Upper lobe of right lung (tissue), 1 donor: ENCODE measurements at places on chromosomes 13 and 19.

GRCh38 chr19:40013991-40014390, 17.1 kb downstream of the ZNF546 start:
- no peak for DNase-seq

DNA sequence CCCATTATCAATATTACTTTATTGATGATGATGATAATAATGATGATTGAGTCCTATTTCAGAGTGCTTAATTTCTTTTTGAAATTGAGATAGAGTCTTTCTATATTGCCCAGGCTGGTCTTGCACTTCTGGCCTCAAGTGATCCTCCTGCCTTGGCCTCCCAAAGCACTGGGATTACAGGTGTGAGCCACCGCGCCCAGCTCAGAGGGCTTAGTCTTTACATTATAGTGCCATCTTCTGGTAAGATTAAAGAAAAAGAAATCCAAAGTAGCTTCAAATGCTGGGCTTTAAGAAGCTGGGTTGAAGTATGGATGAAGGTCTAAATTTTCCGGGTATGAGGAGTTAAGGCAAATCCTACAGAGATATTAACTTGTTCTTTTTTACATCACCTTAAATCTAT, 3.4 kb upstream of the ZNF333 start:
- no peak for DNase-seq

DNA sequence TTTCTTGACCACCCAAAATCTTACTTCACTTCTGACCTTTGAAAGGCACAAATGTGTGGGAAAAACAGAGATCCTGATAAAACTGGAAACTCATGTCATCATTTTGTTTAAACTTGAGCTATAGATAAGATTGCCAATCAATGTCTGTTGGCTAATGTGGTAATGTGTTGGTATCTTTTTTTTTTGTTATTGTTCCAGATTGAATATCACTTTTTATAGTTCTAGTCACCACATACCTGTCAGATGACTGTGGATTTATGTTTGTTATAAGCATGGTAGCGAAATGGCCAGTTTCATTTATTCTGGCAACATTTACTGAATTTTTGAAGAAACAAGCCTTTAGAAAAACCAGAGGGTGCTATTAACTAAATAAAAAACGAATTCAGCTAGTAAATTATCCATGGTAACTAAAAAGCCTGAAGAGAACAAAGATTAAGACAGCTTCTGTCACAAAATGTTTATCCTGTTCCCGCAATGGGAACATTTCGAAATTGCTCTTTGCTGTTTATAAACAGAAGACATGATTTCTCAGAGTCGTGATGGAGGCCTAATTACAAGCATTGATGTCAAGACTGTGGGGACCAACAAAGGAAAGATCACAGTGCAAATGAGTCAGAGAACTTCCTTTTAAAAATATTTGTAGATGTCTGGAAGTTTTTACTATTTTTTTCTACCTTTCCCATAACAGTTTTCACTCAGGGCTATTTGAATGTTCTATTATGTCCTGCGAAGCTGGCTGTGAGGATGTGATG, 82.9 kb upstream of the POSTN start:
- no peak for DNase-seq

GRCh38 chr13:31166591-31166990, 4.9 kb upstream of the HSPH1 start:
- DNase-seq: no peak

GRCh38 chr13:33261387-33262061, 24.0 kb downstream of the STARD13 start:
- DNase-seq: no peak

- peak; percentile 70 for DNase-seq
Measured at GRCh38 chr19:43780706-43781525, at the start of gene KCNN4. Gene KCNN4, minus strand, starts transcription at chr19:43780973. Its CDS starts 112 bp downstream, at chr19:43780861.
